ENCODE measurements at places on chromosomes 16 and 17. TPM values are rescaled to one million over a fixed set of nuclear protein-coding genes. Genes with fewer than 3 reads are reported as not detected.

DNA sequence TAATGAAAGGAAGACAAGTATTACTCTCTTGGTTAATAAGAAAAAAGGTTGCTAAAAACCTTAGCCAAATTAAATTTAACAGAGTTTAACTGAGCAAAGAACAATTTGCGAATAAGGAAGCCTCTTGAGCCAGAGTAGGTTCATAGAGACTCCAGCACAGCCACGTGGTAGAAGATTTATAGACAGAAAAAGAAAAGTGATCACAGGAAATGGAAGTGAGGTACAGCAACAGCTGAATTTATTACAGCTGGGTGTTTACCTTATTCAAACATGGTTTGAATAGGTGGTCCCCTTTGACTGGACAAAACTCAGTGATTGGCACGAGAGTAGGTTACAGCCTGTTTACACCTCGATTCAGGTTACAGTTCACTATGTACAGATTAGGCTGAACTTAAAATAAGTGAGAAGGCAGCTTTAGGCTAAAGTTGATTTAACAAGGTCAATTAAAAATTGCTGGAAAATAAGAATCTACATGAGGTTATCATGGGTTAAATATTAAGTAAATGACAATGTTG lies 3.3 kb upstream of the CCL15 start:
- no peak for DNase-seq
- H3K4me1 ChIP-seq: peaks cover 18% of the 10 kb centered on the region
- no peak overlapping the region for H3K4me3 ChIP-seq
- no peak overlapping the region for H3K27ac ChIP-seq
- H3K36me3 ChIP-seq: no peaks in the 10 kb centered on the region

Gene ABCA6
- 2.9 TPM for polyA plus RNA-seq

Gene FBXW10B
- 0.28 TPM for polyA plus RNA-seq

DNA sequence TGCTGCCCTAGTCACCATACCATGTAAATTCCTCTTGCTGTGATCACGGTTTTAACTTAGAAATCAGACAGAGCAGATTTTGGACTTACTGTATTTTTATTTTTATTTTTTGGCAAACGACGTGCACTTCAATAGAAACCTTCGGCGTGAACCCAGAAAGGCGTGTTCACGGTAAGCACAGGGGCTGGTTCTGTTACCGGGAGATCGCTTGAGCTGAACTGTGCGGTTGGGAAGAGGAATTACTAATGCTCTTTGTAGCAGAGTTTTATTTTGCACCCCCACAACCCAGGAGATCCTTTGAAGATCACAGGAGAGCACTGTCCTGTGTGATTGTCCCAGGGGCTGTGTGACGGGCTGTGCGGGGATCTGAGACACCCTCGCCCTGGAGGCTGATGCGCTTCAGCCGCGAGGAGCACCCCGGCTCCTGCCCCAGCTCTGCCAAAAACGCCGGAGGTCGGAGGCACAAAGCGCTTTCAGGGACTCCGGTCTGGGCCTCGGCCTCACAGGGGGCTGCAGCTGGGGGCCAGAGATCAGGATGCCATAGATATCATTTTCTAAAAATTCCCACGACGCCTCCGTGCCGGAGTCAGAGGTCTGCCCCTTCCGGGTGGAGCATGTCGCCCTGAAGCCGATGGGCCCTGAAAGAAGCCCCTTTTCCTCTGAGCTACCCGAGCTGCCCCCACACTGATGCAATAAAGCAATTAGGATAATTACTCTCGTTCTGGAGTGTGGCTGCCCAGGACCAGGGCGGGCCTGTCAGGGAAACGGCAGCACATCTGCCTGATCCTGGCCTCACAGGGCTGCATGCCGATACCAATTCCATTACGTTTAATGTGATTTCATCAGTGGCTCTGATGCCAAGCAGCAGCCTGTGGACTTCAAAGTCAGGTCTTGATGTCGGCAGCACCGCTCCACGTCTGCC lies 71.8 kb downstream of the LMF1 start:
- no peak overlapping the region for H3K27ac ChIP-seq
- no peaks in the 10 kb centered on the region for H3K4me1 ChIP-seq
- H3K36me3 ChIP-seq: peaks cover 15% of the 10 kb centered on the region
- no peak overlapping the region for H3K4me3 ChIP-seq
- DNase-seq: no peak

DNA sequence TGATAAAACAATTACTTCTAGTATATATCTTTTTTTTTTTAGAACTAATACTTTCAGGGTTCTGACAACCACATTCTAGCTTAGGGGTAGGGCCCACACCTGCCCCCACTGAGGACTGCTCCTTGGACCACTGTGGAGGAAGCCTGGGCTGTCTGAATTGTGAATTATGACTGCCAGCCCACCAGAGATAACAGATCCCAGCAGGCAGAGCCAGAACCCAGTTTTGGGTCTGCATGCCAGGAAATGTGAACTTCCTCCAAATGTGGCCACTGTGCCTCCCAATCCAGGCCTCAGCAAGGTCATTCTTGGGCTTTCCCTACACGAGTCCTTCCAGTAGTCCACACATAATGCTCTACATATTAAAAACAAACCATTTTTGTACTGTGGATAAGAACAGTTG lies 15.9 kb downstream of the VEZF1 start:
- peaks cover 55% of the 10 kb centered on the region for H3K36me3 ChIP-seq
- no peaks in the 10 kb centered on the region for H3K27me3 ChIP-seq
- peaks cover 7% of the 10 kb centered on the region for H3K4me1 ChIP-seq
- DNase-seq: no peak
- H3K27ac ChIP-seq: no peak overlapping the region

DNA sequence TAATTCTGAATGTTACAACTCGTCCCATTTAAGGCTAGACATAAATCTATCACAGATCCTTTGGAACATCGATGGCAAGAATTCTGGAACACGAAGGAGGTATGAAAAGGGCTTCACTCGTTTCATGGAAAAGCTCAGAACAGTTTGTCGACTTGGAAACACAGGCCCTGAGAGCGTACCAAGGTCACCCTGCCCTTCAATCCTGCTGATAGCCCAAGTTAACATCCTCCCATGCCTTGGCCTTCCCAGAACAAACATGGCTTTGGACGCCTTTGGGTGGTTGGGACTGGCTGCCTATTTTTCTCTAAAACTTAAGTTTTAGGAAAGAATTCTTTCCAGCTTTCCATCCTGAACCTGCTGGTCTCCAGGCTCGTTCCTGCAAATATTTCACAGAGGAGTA lies 396.1 kb downstream of the MAF start:
- H3K36me3 ChIP-seq: no peaks in the 10 kb centered on the region
- H3K27ac ChIP-seq: no peak overlapping the region
- H3K4me3 ChIP-seq: no peak overlapping the region
- DNase-seq: no peak

Gene SMYD4
- polyA plus RNA-seq: 6.1 TPM

Gene ANKRD13B
- polyA plus RNA-seq: 0.85 TPM

Gene SOCS1
- 19.6 TPM for polyA plus RNA-seq

Gene MAP2K6
- polyA plus RNA-seq: 5.3 TPM

Gene CCL13
- not detected for polyA plus RNA-seq

DNA sequence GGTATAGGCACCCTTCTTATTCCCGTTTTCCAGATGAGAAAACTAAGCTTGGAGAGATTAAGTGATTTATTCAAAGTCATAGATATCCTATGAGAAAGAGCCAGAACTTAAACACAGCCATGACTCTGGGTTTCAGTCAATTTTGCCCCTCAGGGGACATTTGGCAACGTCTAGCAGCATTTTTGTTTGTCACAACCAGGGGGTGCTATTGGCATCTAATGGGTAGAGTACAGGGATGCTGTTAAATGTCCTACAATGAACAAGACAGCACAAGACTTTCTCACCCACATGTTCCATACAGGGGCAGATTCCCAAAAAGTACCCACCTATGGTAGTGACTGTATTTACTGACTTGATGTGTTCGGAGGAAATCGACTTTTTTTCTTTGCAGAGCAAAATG lies 4.8 kb upstream of the SHISA9 start:
- peaks cover 59% of the 10 kb centered on the region for H3K27me3 ChIP-seq
- no peaks in the 10 kb centered on the region for H3K36me3 ChIP-seq

GRCh38 chr17:51164911-51165679 lies 1.1 kb upstream of the NME2 start:
- peak overlapping the region; percentile 94 for H3K4me3 ChIP-seq
- H3K27ac ChIP-seq: peak overlapping the region; percentile 86
- H3K4me1 ChIP-seq: no peaks in the 10 kb centered on the region
- no peaks in the 10 kb centered on the region for H3K27me3 ChIP-seq

Gene KCNJ18
- not detected for polyA plus RNA-seq

GRCh38 chr17:15483431-15483830 lies 16.0 kb upstream of the CDRT4 start:
- no peaks in the 10 kb centered on the region for H3K36me3 ChIP-seq
- DNase-seq: no peak
- H3K4me1 ChIP-seq: peaks cover 4% of the 10 kb centered on the region
- no peak overlapping the region for H3K4me3 ChIP-seq
- H3K27me3 ChIP-seq: no peaks in the 10 kb centered on the region

Gene MARCHF10
- 0.26 TPM for polyA plus RNA-seq

DNA sequence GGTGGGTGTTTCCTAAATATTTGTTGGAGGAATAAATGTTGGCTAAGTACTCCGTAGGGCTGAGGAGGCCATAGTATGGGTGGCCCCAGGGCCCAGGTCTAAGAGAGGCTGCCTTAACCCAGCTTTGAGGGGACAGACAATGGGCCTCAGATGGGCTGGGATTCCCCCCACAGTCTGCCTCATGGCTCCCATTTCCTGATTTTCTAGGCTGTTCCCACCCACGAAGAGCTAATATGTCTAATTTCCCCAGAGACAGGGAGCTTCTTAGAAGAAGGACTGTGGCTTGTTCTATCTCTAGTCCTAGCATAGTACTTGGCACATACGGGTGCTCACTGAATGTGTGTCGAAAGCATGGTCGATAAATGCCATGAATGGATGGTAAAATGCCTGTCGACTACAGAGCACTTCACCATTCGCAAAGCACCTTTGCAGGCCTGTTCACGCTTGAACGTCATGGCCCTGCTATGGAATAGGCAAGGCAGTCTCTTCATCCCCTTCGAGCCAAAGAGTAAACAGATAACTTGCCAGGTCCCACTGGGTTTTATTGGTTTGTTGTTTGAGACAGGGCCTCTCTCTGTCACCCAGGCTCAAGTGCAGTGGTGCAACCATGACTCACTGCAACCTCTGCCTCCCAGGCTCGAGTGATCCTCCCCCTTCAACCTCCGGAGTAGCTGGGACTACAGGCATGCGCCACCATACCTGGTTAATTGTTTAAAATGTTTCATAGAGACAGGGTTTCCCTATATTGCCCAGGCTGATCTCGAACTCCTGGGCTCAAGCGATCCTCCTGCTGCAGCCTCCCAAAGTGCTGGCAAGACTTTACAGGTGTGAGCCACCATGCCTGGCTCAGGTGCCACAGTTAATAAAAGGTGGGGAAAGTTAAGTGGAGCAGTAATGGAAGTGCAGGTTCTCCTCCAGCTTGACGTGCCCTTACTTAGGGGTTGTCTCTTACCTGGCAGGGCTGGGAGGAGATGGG lies 9.7 kb downstream of the CHAD start:
- H3K27ac ChIP-seq: no peak overlapping the region
- no peaks in the 10 kb centered on the region for H3K27me3 ChIP-seq
- peak; percentile 23 for DNase-seq
- H3K36me3 ChIP-seq: no peaks in the 10 kb centered on the region
- no peak overlapping the region for H3K4me3 ChIP-seq
- no peaks in the 10 kb centered on the region for H3K4me1 ChIP-seq

GRCh38 chr17:76134911-76135809 lies 5.9 kb downstream of the FOXJ1 start:
- H3K27me3 ChIP-seq: peaks cover 80% of the 10 kb centered on the region
- peak; percentile 59 for DNase-seq
- H3K4me1 ChIP-seq: peaks cover 16% of the 10 kb centered on the region
- H3K27ac ChIP-seq: no peak overlapping the region

- no peaks in the 10 kb centered on the region for H3K36me3 ChIP-seq
- H3K27me3 ChIP-seq: no peaks in the 10 kb centered on the region
- no peak overlapping the region for H3K4me3 ChIP-seq
Observed at GRCh38 chr16:22614271-22614947, 103.7 kb downstream of the NPIPB5 start.

DNA sequence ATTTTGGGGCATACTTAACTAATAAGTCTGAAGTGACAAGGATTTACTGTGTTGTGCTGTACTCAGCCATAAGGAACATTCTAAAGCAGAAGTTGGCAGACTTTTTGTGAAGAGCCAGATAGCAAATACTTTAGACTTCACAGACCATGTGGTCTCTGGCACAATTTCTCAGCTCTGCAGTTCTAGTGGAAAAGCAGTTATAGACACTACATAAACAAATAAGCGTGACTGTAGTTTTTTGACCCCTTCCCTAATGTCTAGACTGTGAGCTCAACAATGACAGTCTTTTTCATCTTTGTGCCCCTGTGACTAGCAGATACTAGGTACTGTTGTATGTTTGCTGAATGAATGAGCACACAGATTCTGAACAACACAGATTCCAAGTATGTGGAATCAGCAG lies 4.9 kb downstream of the RPAIN start:
- H3K27ac ChIP-seq: no peak overlapping the region
- H3K27me3 ChIP-seq: no peaks in the 10 kb centered on the region

GRCh38 chr17:54906683-54907082 lies 6.0 kb downstream of the TOM1L1 start:
- H3K27me3 ChIP-seq: no peaks in the 10 kb centered on the region
- H3K27ac ChIP-seq: no peak overlapping the region
- no peaks in the 10 kb centered on the region for H3K4me1 ChIP-seq
- no peaks in the 10 kb centered on the region for H3K36me3 ChIP-seq
- no peak for DNase-seq

DNA sequence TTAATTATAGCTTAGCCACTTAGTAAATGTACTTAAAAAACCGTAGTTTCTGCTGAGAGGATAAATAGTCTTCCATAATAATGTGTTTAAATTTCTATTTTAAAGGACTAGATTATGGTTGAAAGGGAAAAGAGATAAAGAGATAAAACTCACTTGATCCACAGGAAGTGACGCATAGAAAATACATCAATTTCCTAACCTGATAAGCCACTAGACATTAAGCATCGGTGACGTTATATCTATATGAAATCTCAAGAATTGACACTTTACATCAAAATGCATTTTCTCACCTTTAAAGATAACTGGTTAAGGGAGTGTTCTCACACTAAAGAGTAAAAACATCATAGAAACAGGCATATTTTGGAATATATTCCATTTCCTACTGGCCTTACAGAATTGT lies 5.8 kb downstream of the FBXO47 start:
- no peaks in the 10 kb centered on the region for H3K27me3 ChIP-seq
- DNase-seq: no peak
- H3K36me3 ChIP-seq: no peaks in the 10 kb centered on the region
- no peak overlapping the region for H3K4me3 ChIP-seq
- no peak overlapping the region for H3K27ac ChIP-seq
- H3K4me1 ChIP-seq: no peaks in the 10 kb centered on the region

- H3K27me3 ChIP-seq: no peaks in the 10 kb centered on the region
- H3K4me3 ChIP-seq: no peak overlapping the region
- no peak for DNase-seq
- H3K36me3 ChIP-seq: no peaks in the 10 kb centered on the region
Observed at GRCh38 chr16:8376858-8377257, 213.5 kb downstream of the TMEM114 start.

Gene TLCD2
- 0.67 TPM for polyA plus RNA-seq

Gene MRPL12
- polyA plus RNA-seq: 160 TPM

GRCh38 chr17:56740481-56740880 lies 93.2 kb downstream of the C17orf67 start:
- no peak overlapping the region for H3K27ac ChIP-seq
- no peak overlapping the region for H3K4me3 ChIP-seq
- no peaks in the 10 kb centered on the region for H3K36me3 ChIP-seq
- H3K27me3 ChIP-seq: no peaks in the 10 kb centered on the region
- no peaks in the 10 kb centered on the region for H3K4me1 ChIP-seq

GRCh38 chr16:31052114-31052513 lies 18.8 kb downstream of the STX4 start:
- no peak for DNase-seq
- H3K27me3 ChIP-seq: no peaks in the 10 kb centered on the region
- no peaks in the 10 kb centered on the region for H3K4me1 ChIP-seq
- no peaks in the 10 kb centered on the region for H3K36me3 ChIP-seq

- no peaks in the 10 kb centered on the region for H3K36me3 ChIP-seq
- no peak for DNase-seq
- no peak overlapping the region for H3K4me3 ChIP-seq
- no peaks in the 10 kb centered on the region for H3K27me3 ChIP-seq
- no peak overlapping the region for H3K27ac ChIP-seq
Observed at GRCh38 chr17:4405038-4405669, 28.6 kb upstream of the SPNS3 start.
